ENCODE measurements at places on chromosomes 1 and 21.
A peak's percentile ranks its signal among the peaks of the same experiment; 100 is the strongest.

- DNase-seq, result peak; percentile 65
Measured at GRCh38 chr1:222634180-222635013, 16.5 kb downstream of the MIA3 start.

GRCh38 chr1:100616121-100616621 is 78.2 kb downstream of the GPR88 start:
- DNase-seq, result no peak

GRCh38 chr21:42146821-42147220 is 72.1 kb upstream of the ABCG1 start:
- DNase-seq, result no peak

DNA sequence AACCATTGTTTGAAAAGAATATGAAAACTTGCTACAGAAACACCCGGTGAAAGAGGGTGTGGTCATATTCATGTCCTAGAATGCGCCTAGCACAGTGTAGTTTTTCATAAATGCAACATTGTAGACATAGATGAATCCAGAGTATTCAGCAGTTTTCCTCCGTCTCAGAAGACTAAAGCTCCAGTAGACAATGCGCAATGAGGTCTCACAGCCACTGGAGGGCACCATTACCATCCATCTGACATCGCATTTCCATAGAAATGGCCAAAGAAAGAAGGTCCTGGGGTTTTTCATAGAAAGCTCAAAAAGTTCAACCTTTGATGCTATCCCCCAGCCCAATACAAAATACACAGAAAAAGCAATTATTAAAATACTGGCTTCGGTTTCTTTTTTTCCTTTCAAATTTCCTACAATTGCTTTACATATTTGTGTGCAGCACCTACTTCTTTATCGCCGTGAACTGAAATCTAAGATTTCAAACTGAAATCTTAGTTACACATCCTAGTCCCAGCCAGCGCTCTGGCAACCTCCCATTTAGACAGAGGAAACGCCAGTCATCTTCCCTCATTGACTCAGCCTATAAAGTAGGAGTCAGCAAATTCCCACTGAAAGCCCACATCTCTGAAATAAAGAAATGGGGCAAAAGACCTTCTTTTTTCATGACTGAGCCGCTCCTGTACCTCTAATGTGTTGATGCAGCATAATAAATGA is 3.9 kb upstream of the CD58 start:
- DNase-seq, result no peak

DNA sequence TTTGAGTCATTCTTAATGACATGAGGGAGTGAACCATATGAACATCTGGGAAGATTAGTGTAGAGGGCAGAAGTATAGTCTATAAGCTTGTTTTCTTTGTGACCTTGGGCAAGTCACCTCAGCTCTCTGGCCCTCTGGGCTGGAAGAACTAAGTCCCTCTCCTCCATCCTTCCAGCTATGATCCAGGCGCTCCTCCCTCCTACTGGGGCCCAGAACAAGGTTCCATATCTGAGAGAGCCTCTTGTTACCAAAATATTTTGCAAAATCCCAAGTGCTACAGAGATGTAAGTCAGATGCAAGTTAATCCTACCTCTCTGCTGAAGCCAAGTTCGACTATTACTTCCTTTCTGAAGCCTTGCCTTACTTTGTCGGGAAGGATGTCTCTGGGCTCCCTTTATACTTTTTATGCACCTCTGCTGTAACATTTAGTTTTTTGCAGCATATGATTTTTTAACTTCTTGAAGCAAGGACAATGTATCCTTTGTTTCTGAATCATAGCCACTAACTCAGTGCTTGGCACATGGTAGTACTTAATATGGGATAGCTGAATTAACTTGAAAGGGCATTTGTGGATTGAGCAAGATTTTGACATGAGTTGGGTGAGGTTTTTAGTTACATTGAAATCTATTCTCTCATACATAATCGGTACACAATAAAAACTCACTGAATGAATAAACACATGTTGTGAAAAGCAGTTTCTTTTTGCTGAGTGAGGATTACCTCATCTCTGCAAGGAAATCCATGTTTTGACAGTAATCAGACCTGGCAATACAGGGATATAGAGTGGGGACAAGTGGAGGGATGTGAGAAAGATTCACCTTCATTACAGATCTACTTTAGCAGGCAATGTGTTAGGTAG is 54.7 kb upstream of the BEND5 start:
- no peak for DNase-seq

- DNase-seq, result no peak
Measured at GRCh38 chr1:234316937-234317336, 56.3 kb upstream of the COA6 start.

- DNase-seq, result no peak
Measured at GRCh38 chr1:105686874-105687690, 1369.4 kb upstream of the PRMT6 start.

DNA sequence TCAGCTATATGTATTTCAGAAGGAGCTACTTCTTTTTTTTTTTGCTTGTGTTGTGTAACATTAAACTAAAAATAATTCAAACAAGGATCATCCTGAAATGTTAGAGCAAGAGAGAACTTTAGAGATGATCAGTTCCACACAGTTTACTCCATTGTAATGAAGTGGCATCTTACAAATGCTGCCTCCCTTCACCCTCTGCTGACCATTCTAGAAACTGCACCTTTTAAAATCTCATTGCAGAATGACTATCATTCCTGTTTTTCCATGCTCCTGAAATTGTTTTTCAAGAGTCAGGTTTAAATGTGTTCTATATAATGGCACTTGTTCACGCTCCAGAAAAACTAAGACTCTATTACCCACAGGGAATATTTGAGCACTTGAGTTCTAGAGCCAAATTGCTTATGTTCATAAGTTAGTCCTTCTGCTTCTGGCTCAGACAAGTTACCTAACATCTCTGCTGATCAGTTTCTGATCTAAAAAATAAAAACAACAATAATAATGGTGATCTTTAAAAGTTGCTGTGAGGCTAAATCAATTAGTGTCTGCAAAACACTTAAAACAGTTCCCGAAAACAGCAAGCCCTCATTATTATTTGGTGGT is 21.5 kb upstream of the SLC44A5 start:
- no peak for DNase-seq

DNA sequence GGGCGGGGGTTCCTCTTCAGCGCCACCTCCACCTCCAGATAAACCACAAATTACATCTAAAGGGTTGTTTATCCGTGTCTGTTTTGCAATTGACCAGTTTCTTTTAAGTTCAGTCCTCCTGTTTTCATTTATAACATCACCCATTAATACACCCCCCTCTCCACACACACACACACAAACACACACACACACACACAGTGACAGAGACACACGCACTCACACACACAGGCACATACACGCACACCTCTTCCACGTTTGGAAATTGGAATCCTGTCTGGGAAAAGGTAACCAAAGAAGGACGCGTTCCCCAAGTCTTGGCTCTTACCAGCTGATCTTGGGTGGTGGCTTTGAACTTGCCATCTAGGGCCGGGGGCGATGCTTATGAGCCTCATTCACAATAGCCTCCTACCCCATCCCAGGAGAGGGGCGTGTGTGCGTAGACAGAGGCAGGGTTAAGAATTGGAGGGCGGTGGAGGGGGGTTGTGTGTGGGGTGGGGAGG is 442 bp upstream of the CSMD2 start:
- DNase-seq, result no peak

- DNase-seq, result no peak
Measured at GRCh38 chr1:80498673-80499072, 1302.1 kb upstream of the ADGRL2 start.

GRCh38 chr21:41995577-41995976 is 14.6 kb downstream of the ZBTB21 start:
- DNase-seq, result no peak

DNA sequence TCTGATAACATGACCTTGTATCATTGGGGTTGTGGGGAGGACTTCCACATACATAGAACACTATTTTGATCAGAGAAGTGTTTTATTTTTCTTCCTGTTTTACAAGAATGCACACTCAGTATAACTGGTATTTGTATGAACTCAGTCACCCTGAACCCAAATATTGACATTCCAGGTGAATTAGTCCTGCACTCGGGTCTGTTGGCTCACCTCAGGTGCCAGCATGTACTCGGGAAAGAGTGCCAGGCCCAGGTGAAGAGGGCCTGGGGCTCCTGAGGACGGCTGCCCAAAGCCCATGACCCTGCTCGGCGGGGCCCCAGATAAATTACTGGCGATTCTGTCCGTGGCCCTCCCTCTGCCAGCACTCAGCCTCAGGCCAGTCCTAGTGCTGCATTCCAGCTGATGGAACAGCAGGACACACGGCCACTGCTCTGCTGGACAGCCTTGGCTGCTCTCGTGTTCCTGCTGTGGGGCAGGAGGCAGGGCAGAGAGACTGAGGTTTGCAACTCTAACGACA is 75.4 kb upstream of the TMPRSS2 start:
- no peak for DNase-seq

DNA sequence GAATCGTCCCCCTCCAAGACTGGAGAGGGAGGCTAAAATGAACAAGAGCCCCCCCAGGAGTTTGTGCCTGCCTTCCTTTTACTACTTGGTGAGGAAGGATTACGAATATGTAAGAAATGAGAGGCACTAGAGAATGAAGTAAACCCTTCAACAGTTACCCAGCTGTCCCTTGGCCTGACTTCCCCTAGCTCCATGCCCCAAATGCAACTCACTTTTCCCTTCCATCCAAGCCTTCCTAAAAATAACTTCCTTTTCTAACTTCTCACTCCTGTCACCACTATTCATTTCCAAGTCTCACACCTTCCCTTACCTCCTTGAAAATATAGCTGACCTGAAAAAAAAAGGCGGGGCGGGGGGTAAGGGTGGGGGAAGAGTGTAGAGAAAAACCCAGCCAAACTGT is 96.6 kb upstream of the HNRNPU start:
- DNase-seq, result no peak

- no peak for DNase-seq
Measured at GRCh38 chr1:15346346-15347030, 63.2 kb upstream of the EFHD2 start.

GRCh38 chr1:8423692-8424538 is 106.0 kb downstream of the SLC45A1 start:
- no peak for DNase-seq

GRCh38 chr1:110214454-110215404 is 4.6 kb downstream of the KCNC4 start:
- DNase-seq, result no peak

DNA sequence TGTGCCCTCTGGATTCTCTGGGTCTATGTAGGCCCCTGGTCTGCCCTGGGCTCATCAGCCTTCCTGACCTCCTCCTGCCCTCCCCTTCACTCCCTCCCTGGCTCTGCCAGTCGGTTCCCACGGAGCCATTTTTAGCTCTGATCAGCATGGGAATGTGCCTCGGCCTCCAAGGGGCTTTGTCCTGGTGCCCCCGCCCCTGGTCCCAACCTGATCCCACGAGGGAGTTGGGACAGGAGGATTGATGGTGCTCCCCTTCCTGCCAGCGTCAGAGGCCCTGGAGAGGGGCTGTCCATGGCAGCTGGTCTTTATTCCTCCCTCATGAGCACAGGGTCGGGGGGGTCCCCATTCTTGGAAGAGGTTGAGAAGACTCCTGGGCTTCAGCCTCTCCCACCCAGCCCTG is 24.9 kb downstream of the ETNK2 start:
- no peak for DNase-seq

GRCh38 chr1:201594575-201595245 is 55.8 kb downstream of the NAV1 start:
- DNase-seq, result no peak

DNA sequence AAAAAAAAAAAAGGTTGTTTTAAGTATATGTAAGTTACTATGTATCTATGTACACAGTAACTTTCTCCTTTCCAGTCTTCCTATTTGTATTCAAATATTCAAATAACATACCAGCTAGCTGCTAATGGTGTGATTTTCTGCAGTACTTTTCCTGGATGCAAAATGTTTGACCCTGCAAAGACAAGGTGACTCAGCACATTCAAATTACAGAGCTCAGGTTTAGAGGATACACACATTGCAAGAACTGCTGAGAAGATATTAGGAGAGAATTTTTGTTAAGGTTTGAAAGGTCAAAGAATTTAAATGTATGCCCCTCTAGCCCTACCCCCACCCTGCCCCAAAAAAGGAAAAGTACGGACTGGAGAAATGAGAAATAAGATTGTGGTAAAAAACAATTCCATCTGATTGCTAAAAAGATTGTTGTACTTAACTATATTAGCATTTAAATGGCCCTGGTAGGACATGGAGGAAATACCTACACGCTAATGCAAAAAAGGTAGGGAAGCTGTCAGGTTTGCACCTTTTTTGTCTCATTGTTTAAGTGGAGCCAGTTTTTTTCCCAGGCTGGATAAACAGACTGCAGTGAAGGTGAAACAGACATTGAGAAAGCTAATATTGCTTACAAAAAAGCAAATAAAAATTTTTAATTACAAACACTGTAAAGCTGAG is 45.6 kb downstream of the ZNF281 start:
- no peak for DNase-seq

- no peak for DNase-seq
Measured at GRCh38 chr1:226121049-226121586, 58.6 kb downstream of the H3-3A start.

GRCh38 chr1:34682452-34683223 is 72.2 kb upstream of the GJB5 start:
- no peak for DNase-seq

DNA sequence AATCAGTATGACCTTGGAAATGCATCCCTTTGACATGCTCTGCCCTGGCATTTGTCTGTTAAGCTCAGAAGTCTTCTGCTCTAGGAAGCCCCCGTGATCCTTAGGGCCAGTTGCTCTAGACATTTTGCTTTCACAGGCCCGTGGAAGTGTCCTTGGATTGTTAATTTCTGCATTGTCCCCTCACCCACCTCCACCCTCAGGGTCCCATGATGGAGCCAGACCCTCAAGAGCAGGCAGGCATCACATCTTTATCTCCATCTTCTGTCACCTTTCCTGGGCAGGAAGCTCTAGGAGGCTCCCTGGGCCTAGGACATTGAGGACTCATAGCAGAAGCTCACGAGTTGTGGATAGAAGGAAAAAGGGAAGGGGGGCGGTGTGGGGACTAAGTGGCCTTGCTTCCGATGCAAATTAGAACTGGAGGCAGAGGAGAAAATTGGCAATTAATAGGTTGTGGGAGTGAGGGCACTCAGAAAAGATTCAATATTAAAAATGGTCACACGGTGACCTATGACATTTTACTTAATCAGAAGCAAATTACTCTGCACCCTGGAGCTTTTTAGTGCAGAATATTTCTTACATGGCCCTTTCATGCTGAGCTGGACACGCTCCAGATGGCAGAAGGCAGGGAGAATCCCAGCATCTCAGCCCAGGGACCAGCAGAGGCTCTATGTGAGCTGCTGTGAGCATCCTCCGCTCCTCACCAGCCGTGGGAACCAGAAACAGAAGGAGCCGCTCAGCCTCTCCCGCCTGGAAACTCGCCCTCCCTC is 185.0 kb downstream of the MATN1 start:
- DNase-seq, result no peak

- DNase-seq, result no peak
Measured at GRCh38 chr1:108512239-108513043, 47.5 kb upstream of the EEIG2 start.

GRCh38 chr1:116690396-116690848 is 22.9 kb upstream of the IGSF3 start:
- DNase-seq, result no peak

- DNase-seq, result no peak
Measured at GRCh38 chr1:183632964-183633363, 2.6 kb downstream of the ARPC5 start.

GRCh38 chr1:192489748-192490147 is 85.8 kb upstream of the RGS1 start:
- peak; percentile 83 for DNase-seq

GRCh38 chr1:44970317-44970716 is 16.1 kb downstream of the EIF2B3 start:
- no peak for DNase-seq

- no peak for DNase-seq
Measured at GRCh38 chr1:180534214-180534613, 24.6 kb upstream of the OVAAL start.

- DNase-seq, result no peak
Measured at GRCh38 chr1:226154593-226154992, 31.9 kb downstream of the ACBD3 start.

GRCh38 chr1:23013657-23014056 is 2.0 kb downstream of the TEX46 start:
- DNase-seq, result no peak
